Cortex of kidney (tissue), 1 donor: ENCODE measurements at places on chromosomes 13 and 19.

GRCh38 chr13:109999659-110000533, 213.5 kb upstream of the IRS2 start:
- no peak for DNase-seq

GRCh38 chr19:2475018-2475701, 767 bp upstream of the GADD45B start:
- DNase-seq = no peak

- DNase-seq = no peak
These were observed 45.5 kb downstream of the C13orf42 start for GRCh38 chr13:51065372-51066090.

DNA sequence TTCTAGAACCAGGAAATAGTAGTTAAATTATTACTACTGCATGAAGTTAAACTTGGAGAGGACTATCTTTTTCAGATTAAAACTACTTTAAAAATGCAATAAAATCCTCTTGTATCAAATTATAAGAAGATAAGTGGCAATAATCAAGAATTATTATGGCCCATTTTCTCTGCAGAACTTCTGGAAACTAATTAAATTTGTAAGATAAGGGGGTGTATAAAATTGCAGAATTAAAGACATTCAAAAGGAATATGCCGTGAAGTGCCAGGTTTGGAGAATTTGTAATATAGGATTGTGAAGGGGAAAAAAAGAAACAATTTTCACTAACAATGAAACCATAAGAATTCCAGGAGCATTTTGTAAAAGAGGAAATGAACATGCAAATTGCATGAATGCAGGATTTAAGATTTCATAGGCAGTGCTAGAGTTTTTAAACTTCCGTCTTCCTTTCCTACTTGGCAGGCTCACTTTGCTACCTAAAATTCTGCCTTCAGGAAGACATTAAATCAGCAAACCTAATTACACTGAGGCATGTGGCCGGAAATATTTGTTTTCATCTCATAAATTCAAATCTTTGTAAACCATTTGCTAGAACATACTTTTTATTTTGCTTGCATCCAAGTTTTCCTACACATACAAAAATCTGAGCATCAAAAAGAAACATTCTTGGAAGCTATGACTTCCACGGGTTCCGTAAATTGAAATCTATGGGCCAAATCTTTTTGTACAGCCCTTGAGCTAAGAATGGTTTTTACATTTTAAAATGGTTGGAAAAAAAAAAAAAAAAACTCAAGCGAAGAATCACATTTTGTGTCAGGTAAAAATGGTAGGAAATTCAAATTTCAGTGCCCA, 166.9 kb downstream of the DCLK1 start:
- DNase-seq = no peak

- DNase-seq = no peak
These were observed 1.0 kb downstream of the SNRNP70 start for GRCh38 chr19:49086296-49086695.

GRCh38 chr19:55902080-55902751, 29.9 kb downstream of the NLRP13 start:
- DNase-seq = no peak

DNA sequence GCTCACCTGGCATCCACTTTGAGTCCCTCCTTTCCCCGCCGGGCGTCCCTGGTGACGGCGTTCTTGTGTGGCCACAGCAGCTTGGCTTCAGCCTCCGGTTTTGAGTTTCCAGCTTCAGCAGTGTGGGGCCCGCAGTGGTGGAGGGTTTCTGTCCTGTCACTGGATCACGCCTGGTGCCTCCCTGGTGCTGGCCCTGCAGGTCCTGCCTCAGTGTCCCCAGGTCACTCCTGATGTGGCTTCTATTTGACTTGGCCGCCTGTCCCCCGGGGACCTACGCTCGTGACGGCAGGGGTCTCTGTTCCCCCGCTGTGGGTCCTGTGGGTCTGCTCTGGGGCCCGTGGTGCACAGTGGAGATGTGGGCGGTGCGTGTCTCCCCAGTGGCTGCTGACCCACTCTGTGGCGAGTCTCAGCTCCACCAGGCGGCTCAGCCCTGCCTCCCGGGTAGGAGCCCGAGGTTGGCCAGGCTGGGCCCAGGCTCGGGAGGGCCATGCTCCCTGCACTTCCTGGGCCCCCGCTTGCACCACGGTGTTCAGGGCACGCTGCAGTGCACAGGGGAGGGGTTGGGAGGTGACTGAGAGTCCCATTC, 1.9 kb downstream of the ATP4B start:
- DNase-seq = no peak

DNA sequence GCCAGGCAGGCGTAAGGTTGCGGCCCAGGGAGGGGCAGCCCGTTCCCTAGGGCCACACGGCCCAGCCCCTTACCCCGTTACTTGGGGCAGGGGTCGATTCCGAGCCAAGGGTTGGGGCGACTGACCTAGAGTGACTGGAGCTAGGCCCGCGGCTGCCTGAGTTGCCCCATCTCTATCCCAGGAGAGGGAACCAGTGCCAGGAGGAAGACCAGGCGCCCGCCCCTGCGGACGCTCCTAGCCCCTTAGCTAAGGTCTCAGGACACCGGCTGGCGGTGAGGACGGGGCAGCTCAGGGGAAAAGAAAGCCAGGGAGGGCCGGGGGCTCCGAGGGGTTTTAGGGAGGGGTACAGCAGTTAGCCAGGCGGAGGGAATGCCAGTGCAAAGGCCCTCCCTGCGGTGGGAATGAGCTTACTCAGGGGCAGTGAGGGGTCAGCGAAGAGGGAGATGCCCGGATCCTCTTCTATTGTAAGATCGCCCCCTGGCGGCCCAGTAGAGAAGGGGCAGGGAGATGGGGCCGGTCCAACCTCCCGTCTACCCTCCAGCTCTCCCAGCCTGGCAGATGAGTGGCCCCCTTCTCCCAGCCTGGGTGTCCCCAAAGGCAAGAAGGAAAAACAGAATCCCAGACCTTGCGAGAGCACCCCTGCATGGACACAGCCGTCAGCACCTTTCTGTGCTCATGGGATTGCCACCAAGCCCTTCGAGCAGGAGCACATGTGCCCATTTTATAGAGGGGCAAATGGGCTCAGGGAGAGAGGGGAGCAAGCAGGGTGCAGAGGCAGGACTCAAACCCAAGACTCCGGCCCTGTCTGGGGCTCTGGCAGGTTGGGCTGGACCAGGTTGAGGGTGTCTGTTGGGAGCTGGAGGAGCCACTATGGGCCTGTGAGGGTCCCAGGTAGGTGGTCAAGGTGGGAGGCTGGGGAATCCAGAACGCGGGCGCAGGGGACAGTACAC, 16.3 kb downstream of the CILP2 start:
- no peak for DNase-seq

GRCh38 chr19:49716154-49716553, 25.2 kb downstream of the CPT1C start:
- DNase-seq = no peak

DNA sequence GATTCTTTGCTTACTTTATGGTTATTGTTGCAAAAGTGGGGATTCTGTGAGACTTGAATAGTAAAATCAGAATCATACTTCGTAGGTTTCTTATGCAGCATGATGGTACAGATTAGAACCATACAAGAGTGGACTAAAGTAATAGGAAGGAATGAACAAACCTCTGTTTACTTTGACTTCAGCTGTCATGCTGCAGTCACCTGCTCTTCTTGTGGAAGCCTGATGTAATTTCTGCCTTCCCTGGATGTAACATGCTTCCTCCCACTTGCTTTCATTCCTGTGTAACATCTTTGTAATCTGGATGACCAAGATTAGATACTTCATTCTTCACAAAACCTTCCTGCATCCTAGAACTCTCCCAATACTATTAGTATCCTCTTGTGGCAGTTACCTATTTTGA, 235.0 kb downstream of the PCCA start:
- DNase-seq = no peak

DNA sequence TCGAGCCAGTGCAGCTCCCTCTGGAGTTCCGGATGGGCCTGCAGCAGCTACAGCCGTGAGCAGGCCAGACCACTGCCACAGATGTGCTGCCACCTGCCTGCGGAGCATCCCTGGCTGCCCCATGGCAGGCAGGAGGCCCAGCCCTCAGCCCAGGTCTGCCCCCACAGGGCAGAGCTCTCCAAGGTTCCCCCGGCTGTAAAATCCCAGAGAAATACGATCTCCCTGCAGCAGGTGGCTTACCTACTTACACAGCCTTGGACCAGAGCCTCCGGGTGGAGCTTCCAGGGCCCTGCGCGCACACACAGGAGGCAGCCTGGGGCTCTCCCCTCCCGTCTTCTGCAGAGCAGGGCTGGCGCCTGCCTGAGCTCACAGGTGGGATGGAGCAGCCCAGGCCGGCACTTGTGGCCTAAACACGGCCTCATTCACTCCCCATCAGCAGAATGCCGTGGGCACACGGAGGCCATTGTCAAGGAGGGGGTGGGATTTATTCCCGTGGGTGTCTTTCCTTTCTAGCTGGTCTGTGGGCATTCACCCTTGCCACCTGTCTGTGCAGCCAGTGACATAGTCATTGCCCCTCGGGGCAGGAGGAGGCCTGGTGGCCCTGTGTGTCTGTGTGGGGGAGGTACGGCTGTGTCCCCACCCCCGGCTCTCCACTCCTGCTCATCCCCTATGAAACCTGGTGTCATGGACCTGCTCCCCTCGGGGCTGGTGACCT, 118.0 kb downstream of the KDM4B start:
- no peak for DNase-seq

GRCh38 chr13:98919566-98919965, 58.3 kb downstream of the DOCK9 start:
- no peak for DNase-seq
